ENCODE measurements at places on chromosomes 7 and 10.

GRCh38 chr10:29576681-29577080, 58.1 kb downstream of the SVIL start:
- DNase-seq = no peak

DNA sequence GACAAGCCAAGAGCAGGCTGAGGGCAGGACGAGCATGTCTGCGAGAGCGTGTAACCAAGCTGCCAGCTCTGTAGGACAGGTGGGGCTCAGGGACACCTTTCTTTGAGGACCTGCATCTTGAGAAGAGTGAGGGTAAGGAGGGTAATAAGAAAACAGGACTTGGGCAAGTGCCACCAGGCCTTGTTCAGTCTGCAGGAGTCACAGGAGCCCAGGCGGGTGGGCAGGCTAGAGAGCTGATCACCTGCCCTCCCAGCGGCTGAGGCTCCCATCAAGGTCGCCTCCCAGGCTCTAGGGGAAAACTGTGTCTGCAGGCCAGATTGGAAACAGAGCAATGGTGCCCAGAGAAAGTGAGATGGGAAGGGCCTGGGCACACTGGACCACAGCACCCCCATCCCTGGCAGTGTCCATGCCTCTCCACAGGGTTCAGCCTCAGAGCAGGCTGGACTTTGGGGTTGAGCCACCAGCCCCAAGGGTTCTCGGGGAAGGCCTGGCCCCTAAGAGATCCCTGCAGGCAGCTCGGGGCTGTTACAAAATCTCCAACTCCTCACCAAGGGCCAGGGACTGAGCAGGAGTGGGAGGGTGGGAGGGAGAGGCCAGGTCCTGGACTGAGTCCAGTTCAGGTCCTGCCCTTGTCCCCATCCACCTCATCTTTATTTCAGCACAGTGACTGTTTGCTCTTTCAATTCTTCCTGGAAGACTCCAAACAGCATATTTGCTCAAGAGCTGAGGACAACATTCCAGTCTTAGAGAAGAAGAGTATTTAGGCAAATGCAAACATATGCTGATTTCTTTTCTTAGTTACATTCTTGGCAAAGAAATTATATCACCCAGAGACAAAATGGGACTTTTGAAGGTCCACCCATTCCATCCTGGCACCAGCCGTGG, 161.9 kb downstream of the GRID1 start:
- DNase-seq = no peak

DNA sequence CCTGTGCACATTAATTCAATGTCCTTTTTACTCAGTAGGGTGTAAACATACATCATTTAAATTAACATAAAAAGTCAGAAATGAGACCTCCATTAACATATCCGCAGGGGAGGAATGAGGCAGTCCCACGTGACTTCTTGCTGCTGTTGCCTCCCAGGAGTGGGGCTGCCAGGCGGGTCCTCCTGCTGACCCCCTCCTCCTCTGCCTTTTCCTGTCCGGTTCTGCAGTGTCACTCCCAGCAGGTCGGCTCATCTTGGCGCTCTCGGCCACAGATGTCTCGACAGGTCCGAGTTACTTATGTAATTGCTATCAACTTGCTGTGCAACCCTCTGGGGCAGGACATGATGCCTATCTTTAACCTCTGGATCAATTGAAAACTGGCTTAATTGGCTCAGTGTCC, 329.6 kb downstream of the GALNT17 start:
- no peak for DNase-seq

DNA sequence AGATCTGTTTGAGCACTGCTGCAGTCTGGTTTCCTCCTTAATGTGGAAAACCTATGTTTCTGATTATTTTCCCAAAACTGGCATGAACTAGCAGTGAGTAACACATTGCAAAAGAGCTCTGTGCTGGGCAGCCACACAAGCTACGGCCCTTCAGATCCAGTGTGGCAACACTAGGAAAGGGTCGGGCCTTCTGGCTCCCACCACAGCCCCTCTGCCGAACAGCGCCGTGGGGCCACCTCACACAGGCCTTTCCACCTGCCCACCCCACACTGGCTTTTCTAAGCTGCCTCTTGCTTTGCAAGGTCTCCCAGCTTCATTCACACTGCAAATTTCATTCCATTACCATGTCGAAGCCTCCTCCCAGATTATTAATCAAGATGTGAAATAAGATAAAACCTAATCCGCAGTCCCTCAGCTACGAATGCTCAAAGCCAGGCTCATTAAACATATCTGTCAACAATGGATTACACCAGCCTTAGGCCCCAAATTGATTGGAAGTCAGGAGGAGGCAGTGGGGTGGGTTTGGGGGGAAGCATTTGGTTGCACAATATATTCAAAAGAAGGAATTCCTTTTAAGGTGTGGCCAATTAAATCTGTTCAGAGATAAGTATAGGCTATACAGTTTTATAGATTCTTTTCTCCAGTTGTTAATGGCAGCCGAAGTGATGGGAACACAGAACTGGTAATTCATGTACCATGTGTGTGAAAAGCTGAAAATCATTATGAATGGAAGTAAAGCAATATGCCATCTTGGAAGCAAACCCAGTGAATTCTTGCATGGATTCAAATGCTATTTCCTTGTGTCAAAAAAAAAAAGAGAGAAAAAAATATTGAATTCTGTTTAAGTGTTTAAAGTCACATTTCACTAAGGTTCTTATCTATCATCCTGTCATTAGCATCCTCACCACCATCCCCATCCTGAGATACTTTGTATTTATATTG, 223.7 kb downstream of the MTERF1 start:
- no peak for DNase-seq

- no peak for DNase-seq
These were observed 56.7 kb upstream of the PRKAR2B start for GRCh38 chr7:106987777-106988176.
